RPMI8226 (cell line): ENCODE measurements at places on chromosomes 4 and X.

- no peak for DNase-seq
Measured at GRCh38 chr4:1293531-1293941, 3.8 kb downstream of the MAEA start.

- no peak for DNase-seq
Measured at GRCh38 chrX:3176439-3176820, 135.2 kb downstream of the ARSF start.

GRCh38 chr4:73944061-73944875 lies 37.6 kb downstream of the PF4 start:
- DNase-seq: no peak

DNA sequence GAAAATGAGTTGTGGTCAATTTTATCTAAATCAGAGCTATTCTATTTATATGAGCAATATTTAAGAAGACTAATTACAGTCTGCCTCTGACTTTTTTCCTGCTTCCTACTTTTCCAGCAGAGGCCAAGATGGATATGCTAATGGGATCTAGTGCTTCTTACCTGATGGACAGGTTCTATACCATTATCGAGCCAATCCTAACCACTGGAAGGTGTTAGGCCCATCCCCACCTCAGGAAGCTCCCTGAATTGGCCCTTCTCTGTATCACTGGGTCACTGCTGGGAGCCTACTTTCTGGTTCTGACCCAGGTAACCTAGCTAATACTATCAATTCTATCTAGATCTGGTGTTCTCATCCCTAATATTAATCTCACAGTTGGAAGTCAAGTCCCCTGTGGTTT lies 577 bp upstream of the YIPF7 start:
- no peak for DNase-seq

GRCh38 chrX:103779141-103779789 lies 2.6 kb downstream of the PLP1 start:
- peak; percentile 33 for DNase-seq

- no peak for DNase-seq
Measured at GRCh38 chr4:88792821-88793220, 95.2 kb upstream of the NAP1L5 start.

DNA sequence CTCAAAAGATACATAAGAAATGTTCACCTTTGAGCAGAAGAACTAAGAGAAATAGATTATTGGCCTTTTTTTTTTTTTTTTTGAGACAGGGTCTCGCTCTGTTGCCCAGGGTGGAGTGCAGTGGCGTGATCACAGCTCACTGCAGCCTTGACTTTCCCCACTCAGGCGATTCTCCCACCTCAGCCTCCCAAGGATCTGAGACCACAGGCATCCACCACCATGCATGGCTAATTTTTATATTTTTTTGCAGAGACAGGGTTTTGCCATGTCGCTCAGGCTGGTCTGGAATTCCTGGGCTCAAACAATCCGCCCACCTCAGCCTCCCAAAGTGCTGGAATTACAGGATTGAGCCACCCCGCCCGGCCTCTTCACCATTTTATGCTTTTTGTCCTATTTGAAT lies 2.9 kb upstream of the TLR6 start:
- no peak for DNase-seq

GRCh38 chr4:96025011-96025410 lies 185.1 kb downstream of the PDHA2 start:
- no peak for DNase-seq

DNA sequence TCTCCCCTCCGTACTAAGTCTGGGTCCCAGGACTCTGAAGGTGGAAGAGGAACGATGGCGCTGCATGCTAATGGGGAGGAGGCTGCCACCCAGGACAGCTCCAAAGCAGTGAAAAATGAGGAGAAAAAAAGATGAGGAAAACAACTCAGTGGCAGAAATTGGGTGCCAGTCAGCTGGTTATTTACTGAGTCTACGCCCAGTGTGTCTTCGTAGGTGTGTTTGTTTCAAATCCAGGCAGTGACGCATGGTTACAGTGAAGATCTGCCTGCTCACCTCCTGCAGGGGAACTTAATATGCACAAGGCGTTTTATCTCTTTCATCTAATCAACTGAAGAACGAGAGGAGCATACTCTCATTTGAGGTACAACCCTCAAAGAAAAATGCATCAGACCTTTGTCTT lies 70.9 kb upstream of the FBXW7 start:
- DNase-seq: no peak

- peak; percentile 80 for DNase-seq
Measured at GRCh38 chr4:150867148-150867547, 147.9 kb downstream of the LRBA start.

DNA sequence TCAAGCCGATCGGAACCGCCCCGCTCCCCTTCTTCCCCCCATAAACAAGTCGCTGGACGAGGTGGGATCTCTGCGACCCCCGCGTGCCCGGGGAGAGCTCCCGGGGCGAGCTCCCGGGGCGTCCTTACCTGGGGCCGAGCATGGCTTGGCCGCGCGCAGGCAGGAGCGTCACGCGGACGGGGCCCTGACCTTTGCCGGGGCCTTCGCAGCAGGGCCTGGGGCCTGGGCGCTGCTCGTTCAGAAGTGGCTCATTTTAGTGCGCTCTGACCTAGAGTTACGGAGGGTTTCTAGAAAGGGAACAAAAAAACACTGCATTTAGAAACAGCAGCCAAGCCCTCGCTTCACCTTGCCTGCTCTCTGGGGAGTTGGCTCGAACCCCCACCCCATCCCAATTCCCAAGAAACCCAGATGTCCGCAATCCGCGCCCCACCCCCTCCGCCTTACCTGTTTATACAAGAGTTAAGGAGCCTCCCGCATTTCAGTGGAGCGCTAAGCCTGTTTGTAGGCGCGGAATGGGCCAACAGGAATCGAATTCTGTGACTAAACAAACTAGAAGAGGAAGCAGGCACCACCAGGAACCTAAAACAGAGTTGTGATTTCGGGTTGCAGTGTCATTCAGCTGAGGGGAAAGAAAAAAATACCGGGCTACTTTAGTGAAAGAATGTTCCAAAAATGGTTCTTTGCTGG lies 814 bp upstream of the RBM47 start:
- peak; percentile 54 for DNase-seq

- no peak for DNase-seq
Measured at GRCh38 chr4:109075621-109076020, 226.8 kb downstream of the COL25A1 start.

DNA sequence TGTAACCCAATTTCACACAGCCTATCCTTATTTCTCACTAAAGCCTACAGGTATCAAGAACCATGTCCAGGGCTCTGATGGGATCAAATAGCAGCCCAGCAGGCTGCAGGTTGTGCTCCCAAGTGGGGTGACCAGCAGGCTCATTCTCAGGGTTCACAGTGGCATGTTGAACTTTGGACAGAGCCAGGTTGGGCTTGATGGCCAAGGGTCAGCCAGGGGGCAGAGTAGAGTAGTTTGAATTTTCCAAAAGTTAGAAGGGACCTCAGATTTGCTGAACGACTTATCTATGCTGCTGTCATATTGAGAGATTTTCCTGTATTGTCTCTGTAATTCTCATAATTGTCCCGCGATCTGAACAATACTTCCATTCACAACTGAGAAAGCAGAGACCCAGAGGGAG lies 310.8 kb upstream of the BOD1L1 start:
- DNase-seq: no peak

- no peak for DNase-seq
Measured at GRCh38 chr4:8136972-8137710, 21.5 kb downstream of the ABLIM2 start.

GRCh38 chr4:165222651-165222994 lies 15.3 kb downstream of the KLHL2 start:
- no peak for DNase-seq

DNA sequence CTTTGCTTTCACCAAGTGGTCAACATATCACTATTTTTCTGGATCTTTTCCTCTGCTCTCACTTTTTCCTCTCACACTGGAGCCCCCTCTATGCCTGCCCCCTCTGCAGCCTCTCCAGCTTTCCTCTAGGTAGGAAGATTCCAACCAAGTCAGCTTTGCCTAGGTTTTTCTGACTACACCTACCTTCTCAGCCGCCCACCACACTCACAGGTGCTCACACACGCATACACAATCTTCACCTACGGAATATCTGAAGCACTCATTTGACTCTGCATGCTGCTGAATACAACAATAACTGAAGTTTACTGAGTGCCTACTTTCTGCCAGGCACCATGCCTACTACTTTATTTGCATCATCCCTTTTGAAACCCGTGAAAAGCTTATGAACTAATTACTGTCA lies 328.0 kb downstream of the PPP3CA start:
- no peak for DNase-seq

DNA sequence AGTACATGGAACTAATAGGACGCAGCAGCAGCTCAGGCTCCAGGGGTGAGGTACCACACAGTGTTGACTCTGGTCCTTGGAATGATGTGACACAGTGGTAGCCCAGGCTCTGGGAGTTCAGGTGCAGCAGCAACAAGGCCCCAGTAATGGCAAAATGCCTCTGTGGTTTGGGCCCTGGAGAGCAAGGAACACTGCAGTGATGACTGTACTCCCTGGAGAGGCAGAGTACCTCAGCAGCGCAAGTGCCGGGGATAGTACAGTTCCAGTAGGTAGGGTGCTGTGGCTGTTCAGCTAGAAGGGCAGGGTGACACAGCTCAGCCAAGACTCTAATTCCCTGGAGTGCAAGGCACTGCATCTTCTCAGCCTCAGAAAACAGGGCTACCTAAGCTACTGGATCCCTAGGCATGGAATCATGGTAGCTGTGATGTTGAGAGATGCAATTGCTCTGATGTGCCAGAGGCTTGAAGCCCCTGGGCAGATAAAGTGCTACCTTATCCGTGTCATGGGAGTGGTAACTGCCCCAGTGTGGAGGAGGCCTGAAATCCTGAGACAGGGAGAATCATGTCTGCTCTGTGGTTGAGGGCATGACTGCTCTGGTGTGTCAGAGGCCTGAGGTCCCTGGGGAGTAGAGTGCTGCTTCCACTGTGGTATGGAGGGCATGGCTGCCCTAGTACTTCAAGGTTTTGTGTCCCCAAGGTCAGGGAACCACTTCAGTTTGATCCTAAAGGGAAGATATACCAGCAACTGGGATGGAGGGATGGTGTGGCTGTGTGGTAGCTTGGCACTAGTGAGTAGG lies 55.2 kb downstream of the AREG start:
- no peak for DNase-seq

GRCh38 chrX:103248553-103248952 lies 6.4 kb downstream of the TCEAL8 start:
- peak; percentile 15 for DNase-seq

GRCh38 chr4:30269850-30270249 lies 450.3 kb upstream of the PCDH7 start:
- DNase-seq: peak; percentile 2

DNA sequence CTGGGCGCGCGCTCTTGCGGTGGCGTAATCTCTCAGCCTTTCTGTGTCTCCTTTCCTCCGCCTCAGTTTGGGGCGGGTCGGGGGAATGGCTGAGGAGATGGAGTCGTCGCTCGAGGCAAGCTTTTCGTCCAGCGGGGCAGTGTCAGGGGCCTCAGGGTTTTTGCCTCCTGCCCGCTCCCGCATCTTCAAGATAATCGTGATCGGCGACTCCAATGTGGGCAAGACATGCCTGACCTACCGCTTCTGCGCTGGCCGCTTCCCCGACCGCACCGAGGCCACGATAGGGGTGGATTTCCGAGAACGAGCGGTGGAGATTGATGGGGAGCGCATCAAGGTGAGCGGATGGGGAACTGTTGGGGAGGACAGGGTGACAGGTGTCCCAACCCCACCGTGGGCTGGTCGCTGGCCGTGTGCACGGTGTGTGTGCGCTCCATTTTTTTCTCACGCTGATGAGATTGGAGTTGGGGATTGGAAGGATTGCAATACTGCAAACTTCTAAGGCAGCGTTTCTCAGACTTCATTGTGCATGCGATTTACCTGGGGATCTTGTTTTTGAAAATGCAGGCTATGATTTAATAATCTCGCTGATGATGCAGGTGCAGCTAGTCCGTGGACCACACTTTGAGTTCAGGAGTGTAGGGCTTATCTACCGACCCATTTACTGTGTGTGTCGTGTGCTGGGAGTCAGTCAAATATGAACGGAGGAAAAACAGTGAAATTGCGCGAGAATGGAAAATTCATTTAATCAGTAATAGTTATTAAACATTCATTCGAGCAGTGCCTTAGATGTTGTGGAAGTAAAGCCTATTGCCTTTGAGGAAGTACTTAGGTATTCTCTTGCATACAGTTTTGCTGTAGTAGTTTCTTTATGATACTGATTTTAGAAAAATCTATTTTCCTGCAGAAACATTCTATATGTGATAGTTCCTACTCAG lies at the start of gene RAB33B:
Gene RAB33B (plus strand): TSS at position 11 of the 935 bp plus-strand sequence. CDS start 75 bp downstream, at position 86.
- peak; percentile 31 for DNase-seq

DNA sequence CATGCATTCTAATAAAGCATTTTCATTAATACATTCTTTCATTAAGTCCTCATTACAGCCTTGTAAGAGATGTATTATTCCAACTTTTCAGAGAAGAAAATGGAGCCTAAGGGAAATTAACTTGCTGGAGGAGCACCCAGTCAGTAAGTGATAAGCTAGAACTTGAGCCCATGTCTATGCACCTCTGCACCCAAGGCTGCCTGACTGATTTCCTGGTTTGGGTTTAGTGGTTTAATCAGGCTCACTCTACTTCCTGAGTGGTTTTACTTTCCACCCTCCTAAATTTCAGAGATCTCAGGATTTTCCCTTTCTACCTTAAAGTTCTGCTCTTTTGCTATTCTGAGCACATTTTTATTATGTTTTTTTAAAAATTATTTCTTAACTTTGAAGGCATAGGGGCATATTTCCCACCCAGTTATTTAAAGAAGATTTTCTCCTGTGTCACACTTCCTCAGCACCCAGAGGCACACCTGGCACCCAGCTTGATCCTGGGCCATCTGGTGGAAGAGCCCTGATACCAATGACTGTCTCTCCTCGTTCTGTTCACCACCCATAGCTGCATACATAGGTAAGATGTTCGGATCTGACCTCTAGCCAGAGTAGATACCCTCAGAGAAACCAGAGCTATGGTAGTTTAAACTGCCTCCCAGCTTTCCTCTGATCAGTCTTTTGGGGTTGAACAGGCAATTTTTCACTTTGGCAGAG lies 10.4 kb downstream of the CORIN start:
- DNase-seq: no peak

DNA sequence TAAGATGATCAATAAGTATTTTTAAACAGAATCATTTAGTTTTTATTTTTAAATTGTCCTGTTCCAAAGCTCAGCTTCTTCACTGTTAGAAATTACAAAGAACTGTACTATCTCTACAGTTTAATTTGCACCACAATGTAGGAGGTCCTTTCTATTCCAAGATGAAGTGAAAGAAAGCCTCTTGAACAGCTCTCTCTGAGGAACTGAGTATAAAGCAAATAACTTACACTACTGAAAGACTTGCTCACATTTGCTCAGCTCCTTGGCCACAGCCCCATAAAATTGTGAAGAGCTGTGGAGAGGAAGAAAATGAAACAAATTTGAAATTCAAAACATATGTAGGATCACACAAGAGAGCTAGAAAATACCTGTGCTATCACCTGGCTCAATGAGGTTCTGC lies 68.6 kb downstream of the ENPEP start:
- DNase-seq: no peak

DNA sequence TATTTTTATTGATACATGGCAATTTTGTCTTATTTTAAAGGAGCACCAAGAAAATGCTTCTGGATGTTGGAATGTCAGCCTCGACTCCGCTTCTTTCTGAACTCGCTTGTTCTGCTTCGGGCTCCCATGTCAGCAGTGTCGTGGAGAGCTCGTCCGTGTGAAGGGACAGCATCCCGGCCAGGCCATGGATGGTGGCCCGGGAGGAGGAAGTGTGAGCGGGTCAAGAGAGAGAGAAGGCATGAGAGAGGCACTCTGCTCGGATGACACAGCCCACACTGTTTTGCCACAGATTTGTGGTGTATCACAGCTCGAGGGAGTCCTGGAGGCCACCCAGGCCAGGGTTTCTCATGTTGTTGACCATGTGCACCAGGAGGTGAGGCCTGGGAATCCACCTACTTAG lies 107.0 kb downstream of the TRAPPC11 start:
- no peak for DNase-seq
